ENCODE measurements at places on chromosomes 7 and 10.
A peak's percentile ranks its signal among the peaks of the same experiment; 100 is the strongest.

DNA sequence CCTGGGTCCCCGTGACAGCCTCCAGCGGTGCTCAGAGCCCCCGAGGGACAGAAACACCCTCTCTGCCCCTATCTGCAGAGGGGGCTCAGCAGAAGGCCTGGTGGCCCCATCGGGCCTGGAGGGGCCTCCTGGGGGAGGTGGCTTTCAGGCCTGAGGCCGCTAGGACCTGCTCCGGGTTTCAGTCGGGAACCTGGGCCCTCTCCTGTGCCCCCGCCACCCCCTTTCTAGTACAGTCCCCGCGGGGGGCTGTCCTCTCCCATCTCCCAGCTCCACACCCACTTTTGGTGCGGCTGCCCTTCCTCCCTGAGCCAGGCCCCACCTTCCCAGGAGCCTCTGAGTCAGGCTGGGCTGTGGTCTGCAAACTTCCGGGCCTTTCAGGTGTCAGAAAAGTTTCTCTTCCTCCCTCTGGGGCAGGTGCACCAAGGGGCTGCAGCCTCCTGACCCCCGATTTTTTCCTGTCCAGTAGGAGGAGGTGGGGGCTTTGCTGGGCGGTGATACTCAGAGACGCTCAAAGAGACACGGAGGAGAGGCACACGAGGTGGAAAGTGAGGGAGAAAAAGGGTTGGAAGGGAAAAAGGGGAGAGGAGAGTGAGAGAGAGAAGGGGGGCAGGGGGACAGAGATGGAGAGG is 692 bp downstream of the CARD11 start:
- DNase-seq, result no peak

- peak; percentile 41 for DNase-seq
Measured at GRCh38 chr7:35258125-35258867, 4.4 kb upstream of the TBX20 start.

DNA sequence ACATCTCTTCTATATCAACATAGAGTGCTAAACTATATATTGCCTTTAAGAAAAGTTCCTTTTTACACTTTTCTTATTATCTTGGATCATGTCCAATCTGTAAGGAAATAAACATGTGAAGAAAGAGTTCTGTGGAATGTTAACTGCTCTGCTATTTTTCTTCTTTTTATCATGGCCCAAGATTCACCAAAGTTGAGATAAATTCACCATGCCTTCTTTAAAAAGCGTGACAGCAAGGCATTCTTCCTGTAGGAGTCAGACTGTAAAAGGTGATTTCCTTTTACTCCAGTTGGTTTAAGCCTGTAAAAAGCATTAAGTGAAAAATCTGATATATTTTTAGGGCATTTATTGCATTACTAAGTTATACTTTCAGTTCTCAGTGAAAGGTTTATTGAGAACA is 165.7 kb upstream of the FZD1 start:
- DNase-seq, result no peak

DNA sequence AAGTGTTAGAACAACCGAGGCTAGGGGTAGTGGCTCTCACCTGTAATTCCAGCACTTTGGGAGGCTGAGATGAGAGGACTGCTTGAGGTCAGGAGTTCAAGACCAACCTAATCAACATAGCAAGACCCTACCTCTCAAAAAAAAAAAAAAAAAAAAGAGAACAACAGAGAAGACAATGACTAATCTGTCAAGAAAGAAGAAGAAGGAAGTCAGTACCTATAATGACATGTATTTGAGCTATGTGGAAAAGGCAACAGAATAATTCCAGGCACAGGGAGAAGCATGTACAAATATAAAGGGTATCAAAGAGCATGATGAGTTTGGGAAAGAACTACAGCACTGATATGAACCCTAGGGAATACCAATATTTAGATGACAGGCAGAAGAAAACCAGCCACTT is 27.5 kb downstream of the COPG2 start:
- no peak for DNase-seq

DNA sequence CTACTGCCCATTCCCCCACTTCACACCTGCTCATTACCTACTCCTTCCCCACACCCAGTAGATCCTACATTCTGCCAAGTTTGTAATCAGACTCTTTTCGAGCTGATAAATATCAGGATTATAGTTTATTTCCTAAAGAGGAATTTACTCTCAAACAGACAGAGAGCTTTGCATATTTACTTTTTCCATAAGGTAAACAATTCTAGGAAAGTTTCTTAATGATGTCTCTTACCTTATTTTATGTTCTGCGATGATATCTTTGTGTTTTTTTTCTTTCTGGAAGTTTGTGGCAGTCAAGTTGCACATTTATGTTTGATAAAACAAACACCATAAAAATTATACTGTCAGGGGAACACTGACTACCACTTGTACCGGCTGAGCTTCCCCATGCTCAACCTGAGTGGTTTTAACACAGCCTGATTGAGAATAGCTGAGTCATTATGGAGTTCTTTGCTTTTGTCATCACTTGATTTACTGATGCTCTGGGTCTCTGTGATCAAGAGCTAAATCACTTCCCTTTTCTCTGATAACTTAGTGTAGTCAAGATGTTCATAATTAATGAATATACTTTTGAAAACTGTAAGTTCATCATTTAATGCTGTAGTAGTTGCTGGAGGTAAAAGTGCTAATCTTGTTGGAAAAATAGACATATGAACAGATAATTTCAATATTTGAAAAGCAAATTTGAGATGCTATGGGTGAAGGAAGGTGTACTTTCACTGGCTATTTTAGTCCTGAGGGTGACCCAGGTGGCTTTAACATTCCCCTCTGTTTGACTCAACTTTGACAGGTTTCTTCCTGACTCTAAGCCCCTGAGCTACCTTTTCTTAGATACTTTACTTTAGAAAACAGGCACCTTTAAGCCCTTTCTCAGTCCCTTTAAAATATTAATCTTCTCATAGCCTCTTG is 1034.5 kb upstream of the LRRTM3 start:
- DNase-seq, result no peak
